ENCODE measurements at places on chromosomes 7 and 10.
A peak's percentile ranks its signal among the peaks of the same experiment; 100 is the strongest.

GRCh38 chr10:119340893-119341458 lies 133.6 kb downstream of the GRK5 start:
- DNase-seq, result no peak

- no peak for DNase-seq
Observed at GRCh38 chr10:79392020-79392398, 44.7 kb downstream of the PPIF start.

- DNase-seq, result peak; percentile 16
Observed at GRCh38 chr10:36057180-36057579, 415.1 kb upstream of the FZD8 start.

DNA sequence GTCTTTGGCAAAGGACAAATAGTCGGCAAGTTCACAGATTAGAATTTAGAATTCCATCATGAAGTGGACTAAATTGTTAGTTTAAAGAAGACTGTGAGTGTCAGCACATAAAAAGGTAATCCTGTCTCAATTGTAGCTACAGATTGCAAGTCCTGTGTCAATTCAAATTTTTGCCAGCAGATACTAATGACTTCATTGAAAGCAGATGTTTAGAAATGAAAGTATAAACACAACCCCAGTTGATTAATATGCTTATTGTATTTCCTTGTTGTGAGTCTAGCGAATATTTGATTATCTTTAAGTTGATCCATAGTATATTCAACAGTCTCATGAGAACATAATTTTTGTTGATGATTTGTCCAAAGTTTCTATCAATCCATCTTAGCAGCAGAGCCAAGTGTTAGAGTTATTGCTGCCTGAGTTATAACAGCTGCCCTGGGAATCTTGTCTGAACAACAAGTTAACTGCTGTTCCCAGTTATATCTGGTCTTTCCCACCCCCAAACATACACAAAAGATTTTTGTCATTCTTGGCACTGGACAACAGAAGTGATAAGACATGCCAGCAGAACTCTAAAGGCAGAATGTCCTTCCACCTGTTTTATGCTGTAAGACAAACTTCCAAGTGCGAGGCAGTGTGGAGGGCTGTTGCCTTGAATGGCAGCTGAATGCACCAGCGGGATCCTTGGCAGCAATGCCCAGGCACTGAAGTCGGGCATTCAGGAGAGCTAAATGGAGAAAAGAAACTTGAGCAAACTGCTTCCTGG lies 21.3 kb upstream of the HERPUD2 start:
- DNase-seq, result no peak

- DNase-seq, result no peak
Observed at GRCh38 chr10:94622666-94623205, 60.8 kb upstream of the CYP2C18 start.

DNA sequence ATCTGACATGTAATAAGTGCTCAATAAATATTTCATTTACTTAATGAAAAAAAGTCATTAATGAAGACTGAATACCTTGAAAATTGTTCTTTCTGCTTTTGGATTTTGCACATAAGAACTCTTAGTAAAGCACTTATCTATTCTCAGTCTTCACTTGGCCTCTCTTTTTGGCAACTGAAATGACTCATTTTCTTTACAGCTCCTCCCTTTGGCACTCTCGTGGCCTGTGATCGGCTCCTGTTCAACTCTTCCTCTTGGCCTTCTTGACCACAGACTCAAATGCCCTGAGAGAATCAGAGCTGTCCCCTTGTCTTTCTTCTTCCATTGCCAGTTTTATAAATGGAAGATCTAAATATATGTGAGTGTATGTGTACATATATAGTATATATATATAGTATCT lies 54.2 kb downstream of the FOXP2 start:
- DNase-seq, result no peak

DNA sequence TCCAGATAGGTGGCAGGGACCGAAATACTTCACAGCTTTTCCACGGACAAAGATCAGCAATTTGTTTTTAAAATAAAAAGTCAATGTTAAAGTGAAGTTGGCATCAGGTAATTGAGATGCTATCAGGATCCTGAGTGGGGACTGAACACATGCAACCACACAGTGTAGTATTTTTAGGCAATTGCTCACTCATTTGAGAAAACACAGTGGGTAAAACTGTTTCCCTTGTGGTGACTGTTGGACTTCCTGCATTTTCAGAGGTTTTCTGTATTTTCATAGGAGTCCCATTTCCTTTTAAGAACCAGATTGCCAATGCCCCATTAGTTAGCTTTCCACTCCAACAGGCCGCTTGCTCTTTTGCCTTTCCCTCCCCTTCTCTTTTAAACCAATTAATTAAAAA lies 159.5 kb upstream of the ZNF32 start:
- DNase-seq, result no peak

- no peak for DNase-seq
Observed at GRCh38 chr7:13845601-13846000, 143.9 kb downstream of the ETV1 start.

GRCh38 chr7:51328351-51328801 lies 11.8 kb upstream of the COBL start:
- DNase-seq, result no peak

- no peak for DNase-seq
Observed at GRCh38 chr7:96198047-96198636, 123.8 kb downstream of the SLC25A13 start.

GRCh38 chr7:5797716-5798115 lies 16.3 kb upstream of the RNF216 start:
- DNase-seq, result no peak

GRCh38 chr10:33240931-33241330 lies 93.5 kb downstream of the NRP1 start:
- DNase-seq, result peak; percentile 44

- DNase-seq, result peak; percentile 53
Observed at GRCh38 chr10:103659674-103660363, 166.3 kb downstream of the NEURL1 start.

All from AG04449 (cell line).